Thymus (tissue), 14 donors: ENCODE measurements at places on chromosomes 1 and 21. TPM values are rescaled to one million over a fixed set of nuclear protein-coding genes. Genes with fewer than 3 reads are reported as not detected.

Gene IL20
- polyA plus RNA-seq: 0.66 TPM

Gene NUDC
- 48.1 TPM for polyA plus RNA-seq

Gene PROK1
- polyA plus RNA-seq: 0.50 TPM

Gene SPOCD1
- 0.41 TPM for polyA plus RNA-seq

Gene RPTN
- polyA plus RNA-seq: 3.2 TPM
